ENCODE measurements at places on chromosomes 4 and X. TPM values are rescaled to one million over a fixed set of nuclear protein-coding genes. Genes with fewer than 3 reads are reported as not detected.

Gene BEX1
- total RNA-seq, result not detected

Gene F8A3
- total RNA-seq, result not detected

Gene TTC29
- total RNA-seq, result not detected

DNA sequence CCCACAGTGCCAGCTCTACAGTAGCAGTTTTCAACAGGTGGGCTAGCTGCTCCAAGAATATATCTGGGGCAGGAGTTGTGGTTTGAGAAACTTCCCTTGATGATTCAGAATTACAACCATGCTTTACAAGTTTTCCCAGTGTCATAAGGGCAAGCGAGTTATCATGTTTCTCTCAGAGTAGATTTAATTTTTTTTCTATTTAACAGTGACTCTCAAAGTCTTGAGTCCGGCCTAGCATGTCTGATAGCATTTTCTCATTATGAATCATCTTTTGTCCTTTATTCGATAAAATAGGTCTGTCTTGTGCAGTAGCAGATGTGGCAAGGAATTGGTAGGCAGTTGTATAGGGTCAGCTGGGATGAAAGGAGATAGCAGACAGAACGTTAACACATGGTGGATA lies 62.2 kb upstream of the SPANXD start:
- no peak overlapping the region for H3K27ac ChIP-seq
- H3K36me3 ChIP-seq, result no peaks in the 10 kb centered on the region
- H3K4me3 ChIP-seq, result no peak overlapping the region
- no peaks in the 10 kb centered on the region for H3K27me3 ChIP-seq
- H3K4me1 ChIP-seq, result no peaks in the 10 kb centered on the region
- DNase-seq, result no peak

GRCh38 chrX:119488749-119489148 lies 20.5 kb downstream of the SLC25A5 start:
- H3K36me3 ChIP-seq, result no peaks in the 10 kb centered on the region
- no peaks in the 10 kb centered on the region for H3K4me1 ChIP-seq
- no peak overlapping the region for H3K4me3 ChIP-seq
- no peaks in the 10 kb centered on the region for H3K27me3 ChIP-seq

DNA sequence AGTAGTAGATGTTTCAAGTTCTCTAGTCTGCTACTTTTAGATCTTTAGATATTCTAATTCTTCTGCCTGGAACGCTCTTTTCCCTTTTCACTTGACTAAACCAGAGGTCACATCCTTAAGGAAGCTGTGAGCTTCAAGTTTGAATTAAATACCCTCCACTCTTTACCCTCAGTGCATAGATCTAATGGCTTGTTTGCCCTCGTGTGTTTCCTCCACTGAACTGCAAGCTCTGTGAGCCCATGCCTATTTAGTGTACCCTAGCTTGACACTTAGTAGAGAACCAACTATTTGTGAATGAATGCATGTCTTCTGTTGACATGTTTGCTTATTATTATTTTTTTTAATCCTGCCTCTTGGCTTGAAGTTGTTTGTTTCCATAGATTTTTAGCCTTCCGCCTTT lies 138.3 kb downstream of the PDE5A start:
- no peak overlapping the region for H3K4me3 ChIP-seq
- DNase-seq, result no peak
- no peak overlapping the region for H3K27ac ChIP-seq
- no peaks in the 10 kb centered on the region for H3K4me1 ChIP-seq

- no peak overlapping the region for H3K27ac ChIP-seq
- peaks cover 4% of the 10 kb centered on the region for H3K4me1 ChIP-seq
- no peaks in the 10 kb centered on the region for H3K36me3 ChIP-seq
- no peak overlapping the region for H3K4me3 ChIP-seq
- H3K27me3 ChIP-seq, result no peaks in the 10 kb centered on the region
Observed at GRCh38 chrX:9285342-9285771, 179.5 kb upstream of the TBL1X start.

DNA sequence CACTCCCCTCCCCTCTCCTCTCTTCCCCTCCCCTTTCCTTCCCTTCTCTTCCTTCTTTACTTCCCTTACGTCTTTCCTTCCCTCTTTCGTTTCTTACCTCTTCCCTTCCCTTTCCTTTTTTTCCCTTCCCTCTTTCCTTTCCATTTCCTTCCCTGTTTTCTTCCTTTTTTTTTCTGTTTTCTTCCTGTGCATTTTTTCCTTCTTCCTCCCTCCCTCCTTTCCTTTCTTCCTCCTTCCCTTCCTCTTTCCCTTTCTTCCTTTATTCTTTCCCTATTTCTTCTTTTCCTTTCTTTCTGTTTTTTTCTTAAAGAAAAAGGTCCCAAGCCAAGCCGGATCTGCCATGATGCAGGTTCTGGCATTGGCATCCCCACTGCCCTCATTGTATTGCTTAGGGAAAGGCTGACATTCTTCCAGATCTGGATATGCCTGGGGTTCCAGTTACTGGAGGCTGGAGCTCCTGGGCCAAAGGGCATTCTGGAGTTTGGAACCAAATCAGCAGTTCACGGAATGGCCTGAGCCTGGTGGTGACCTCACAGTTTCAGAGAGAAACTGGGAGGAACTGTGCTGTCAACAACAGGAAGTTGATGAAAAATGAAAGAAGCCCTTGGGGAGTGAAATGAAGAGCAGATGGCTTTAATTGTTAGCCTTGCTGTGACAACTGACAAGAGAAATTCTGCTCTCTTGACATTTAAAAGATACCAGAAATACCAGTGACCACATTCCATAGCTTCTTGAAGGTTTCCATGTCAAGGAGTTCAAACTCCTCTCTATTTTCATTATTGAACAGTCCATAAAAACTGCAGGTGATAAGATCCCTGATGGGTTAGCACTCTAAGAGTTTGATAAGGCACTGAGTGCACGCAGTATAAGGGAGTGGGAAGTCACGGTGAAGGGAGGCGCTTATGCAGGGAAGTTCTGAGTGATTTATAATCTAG lies 622.1 kb downstream of the SPRY1 start:
- H3K4me3 ChIP-seq, result no peak overlapping the region
- no peaks in the 10 kb centered on the region for H3K27me3 ChIP-seq
- DNase-seq, result no peak
- no peak overlapping the region for H3K27ac ChIP-seq
- no peaks in the 10 kb centered on the region for H3K36me3 ChIP-seq
- no peaks in the 10 kb centered on the region for H3K4me1 ChIP-seq

DNA sequence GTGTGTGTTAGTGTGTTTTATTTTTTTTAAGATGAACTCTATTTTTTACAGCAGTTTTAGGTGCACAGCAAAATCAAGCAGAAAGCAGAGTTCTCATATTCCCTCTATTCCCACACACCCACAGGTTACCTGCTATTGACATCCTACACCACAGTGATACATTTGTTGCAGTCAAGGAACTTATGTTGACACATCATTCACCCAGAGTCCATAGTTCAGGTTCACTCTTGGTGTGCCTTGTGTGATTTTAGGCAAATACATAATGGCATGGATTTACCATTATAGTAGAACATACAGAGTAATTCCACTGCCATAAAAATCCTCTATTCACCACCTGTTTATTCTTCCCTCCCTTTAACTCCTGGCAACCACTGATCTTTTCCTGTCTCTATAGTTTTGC lies 28.7 kb downstream of the DIAPH2 start:
- no peaks in the 10 kb centered on the region for H3K36me3 ChIP-seq
- no peak overlapping the region for H3K27ac ChIP-seq
- DNase-seq, result no peak

DNA sequence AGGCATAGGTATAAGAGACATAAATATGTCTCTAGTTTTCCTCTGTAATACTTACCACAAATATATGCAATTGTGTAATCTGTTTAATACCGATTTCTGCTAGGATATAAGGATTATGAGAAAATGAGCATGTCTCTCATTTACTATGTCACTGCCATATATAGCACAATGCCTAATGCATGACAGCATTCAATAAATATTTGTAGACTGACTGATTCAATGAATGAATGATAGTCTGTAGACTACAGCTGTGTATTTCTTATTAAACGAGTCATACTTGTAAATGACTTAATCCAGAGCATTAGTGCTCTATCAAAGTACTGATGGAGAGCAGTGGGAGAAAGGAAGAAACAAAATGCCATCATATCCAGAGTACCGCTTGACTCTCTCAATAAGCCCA lies 175.6 kb downstream of the PPP3CA start:
- DNase-seq, result no peak
- no peaks in the 10 kb centered on the region for H3K27me3 ChIP-seq
- no peak overlapping the region for H3K4me3 ChIP-seq
- H3K36me3 ChIP-seq, result no peaks in the 10 kb centered on the region
- H3K27ac ChIP-seq, result no peak overlapping the region

DNA sequence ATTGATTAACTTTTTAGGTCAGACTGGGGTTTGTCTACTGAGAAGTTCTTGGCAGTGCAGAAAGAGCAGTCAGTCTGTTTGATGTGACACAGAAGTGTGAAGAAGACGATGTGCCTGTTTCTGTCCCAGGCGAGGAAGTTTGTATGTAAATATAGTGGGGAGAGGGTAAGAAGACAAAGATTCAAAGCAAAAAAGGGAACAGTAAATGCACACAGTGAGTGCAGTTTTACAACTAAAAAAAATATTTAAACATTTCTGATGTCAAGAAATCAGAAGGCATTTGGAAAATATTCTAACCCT lies 264.9 kb downstream of the RAPGEF2 start:
- no peak overlapping the region for H3K27ac ChIP-seq
- H3K4me1 ChIP-seq, result no peaks in the 10 kb centered on the region
- H3K4me3 ChIP-seq, result no peak overlapping the region
- no peaks in the 10 kb centered on the region for H3K36me3 ChIP-seq
- no peaks in the 10 kb centered on the region for H3K27me3 ChIP-seq
